Occipital lobe (tissue), 3 donors: ENCODE measurements at places on chromosomes 6 and 20.

GRCh38 chr20:53774461-53775203 is 181.0 kb upstream of the ZNF217 start:
- DNase-seq, result no peak

DNA sequence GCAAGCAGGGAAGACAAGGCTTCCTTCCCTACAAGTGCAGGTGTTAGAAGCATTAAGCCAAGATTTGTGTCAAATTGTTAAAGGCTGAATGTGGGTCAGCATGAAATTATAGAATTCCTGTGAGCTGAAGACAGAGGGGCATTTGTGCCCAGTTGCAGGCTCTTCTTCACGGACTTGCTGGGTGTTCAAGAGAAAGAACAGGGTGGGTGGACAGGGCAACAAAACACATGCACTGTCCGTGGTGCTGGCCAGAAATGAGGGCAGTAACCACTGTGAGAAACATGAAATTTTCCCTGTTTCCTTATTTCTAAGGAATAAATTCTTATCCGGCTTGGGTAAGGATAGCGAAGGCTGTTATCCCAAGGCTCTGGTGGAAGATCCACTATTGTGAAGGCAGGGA is 579.5 kb upstream of the HTR1E start:
- DNase-seq, result no peak

GRCh38 chr20:45467172-45467571 is 2.4 kb upstream of the WFDC2 start:
- DNase-seq, result no peak

- DNase-seq, result no peak
Observed at GRCh38 chr20:45629496-45630100, at the start of gene WFDC10A. WFDC10A (plus strand) TSS chr20:45629739; CDS start chr20:45629814, 75 bp downstream.

GRCh38 chr6:87089135-87089534 is 5.8 kb downstream of the CGA start:
- DNase-seq, result no peak

DNA sequence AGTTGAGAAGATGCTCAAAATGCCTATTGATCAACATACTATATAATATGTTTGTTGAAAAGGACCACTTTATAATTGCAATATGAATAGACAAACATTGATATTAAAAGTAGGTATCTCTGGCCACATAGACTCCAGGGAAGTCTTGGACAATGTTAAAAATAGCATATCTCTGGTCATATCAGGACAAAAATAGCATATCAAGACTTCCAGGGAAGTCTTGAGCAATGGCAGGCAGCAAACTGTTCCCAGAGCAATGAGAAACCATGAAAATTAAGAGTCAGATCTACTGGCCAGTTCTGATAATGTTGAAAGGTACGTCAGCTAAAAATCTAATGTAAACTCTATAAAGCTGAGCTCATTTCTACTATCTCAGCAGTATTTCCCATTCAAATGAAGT is 1130.3 kb upstream of the CITED2 start:
- DNase-seq, result no peak

DNA sequence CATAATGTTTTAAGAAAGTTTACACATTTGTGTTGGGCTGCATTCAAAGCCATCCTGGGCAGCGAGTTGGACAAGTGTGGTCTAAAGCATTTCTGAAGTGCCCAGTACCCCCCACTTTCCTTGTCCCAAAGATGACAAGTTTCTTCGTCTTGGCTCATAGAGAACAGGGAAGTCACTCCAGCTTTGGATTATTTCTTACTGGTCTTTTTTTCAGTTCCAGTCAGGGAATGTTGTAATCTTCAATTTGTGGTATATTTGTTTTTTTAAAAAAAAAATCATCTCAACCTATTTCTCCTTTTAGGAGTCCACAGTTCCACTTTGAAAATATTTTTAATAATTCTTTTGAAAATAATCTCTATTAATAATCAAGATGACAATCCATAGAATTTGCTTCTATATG is 34.0 kb downstream of the SLX4IP start:
- DNase-seq, result no peak

DNA sequence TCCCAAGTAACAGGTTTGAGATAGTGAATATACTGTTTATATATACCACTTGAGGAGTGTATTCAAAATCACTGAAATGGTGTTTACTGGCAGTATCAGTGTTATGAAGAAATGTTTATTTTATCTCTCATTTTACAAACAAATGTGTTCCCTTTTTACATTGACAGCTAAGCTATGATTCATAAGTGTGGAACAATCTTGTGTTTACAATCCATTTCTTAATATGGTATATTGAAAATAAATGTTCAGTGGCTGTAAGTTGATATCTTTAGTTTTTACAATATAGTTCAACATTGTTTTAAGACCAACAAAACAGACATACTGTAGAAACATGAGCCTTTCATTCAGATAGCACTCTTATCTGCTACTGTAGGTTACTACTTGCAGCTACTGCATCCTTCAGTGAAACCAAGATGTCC is 14.3 kb downstream of the PHF3 start:
- DNase-seq, result no peak

DNA sequence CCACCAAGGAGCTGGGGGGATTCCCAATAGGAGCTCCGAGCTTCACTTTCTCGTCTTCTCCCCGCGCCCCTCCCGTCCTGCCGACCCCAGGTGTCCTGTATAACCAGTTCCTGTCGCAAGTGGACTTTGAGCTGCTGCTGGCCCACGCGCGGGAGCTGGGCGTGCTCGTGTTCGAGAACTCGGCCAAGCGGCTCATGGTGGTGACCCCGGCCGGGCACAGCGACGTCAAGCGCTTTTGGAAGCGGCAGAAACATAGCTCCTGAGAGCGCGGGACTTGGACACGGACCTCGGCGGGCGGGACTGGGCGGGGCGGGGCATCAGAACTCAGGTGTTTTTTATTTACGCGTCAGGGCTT is 340 bp upstream of the VARS2 start:
- DNase-seq, result no peak

- no peak for DNase-seq
Observed at GRCh38 chr6:12221856-12222255, 68.3 kb upstream of the EDN1 start.

DNA sequence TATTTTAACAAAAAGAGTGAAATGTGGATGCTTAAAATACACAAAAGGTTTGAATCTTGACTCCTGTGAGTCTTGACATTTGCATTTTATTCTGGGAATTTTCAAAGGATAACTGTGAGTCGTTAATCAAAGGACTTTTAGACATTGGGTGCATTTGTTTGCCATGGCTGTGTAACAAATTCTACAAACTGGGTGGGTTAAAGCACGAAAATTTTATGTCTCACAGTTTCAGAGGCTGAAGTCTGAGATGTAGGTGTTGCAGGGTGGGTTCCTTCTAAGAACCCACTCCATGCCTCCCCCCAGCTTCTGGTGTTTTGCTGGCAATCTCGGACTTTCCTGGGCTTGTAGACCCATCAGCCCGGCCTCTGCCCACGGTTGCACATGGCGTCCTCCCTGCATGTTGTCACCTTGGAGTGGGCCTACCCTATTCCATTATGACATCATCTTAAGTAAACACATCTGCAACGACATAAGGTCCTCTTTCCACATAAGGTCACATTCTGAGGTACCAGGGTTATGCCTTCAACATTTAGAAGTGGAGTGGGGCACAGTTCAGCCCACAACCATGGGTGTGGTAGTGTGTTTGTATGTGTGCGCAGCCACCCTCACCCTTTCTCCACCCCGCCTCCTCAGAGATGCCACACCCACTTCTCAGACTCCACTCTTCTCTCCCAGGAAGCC is 113.1 kb downstream of the FOXA2 start:
- no peak for DNase-seq

GRCh38 chr6:1475174-1475573 is 85.8 kb downstream of the FOXF2 start:
- DNase-seq, result no peak

DNA sequence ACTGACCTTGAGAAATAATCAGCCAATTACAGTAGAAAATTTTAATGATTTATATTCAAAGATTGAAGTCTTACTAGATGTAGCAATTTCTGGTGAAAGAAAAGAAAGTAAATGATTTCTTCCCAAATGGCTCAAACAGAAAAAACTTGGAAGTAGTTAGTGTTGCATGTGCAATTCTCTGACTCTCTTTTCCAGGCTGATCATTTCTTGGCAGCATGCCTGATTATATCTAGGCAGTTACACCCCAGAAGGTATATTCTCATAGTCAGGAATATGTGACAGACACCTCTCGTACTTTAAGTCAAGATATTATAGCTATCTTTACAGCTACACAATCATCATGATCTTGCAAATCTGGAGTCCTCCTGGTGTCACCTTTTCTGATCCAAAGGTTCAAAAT is 122.9 kb downstream of the PDE7B start:
- no peak for DNase-seq

- no peak for DNase-seq
Observed at GRCh38 chr6:116779573-116780164, 14.2 kb upstream of the FAM162B start.

DNA sequence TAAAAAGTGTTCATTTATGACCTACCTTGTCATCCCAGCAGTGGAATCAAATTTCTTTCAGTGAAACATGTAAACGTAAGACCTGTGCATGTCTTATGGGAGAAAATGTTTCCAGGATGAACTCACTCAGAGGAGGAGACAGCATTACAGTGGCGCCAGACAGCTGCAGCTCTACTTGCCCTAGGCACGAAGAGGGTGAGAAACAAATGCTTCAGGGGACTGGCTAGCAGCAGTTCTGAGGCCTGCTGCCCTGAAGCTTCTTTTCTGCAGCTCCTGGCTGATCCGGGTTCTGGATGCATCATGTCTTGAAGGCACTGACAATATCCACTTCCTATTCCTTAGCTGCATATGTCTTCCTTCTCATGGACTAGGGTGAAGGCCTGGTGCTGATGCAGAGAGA is 120.2 kb downstream of the QRSL1 start:
- no peak for DNase-seq

GRCh38 chr6:150004101-150004782 is 21.1 kb downstream of the RAET1L start:
- DNase-seq, result no peak

GRCh38 chr6:163986313-163986712 is 571.8 kb downstream of the QKI start:
- DNase-seq, result no peak

DNA sequence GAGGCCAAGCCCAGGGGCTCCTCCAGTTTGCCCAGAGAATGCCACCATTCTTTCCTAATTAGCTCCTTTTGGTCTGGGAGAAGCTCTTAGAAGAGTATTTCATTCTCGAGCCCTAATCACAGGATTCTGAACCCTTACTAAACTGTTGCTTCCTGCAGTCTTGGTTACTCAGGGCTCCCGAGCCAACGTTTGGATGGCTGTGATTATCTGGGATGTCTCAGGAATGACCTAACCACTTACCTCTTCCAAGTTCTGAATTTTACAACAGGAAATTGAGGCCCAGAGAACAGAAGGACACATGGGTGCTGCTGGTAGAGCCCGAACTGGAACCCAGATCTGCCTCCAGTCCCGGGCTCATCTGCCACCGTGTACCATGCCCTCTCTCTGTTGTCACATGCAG is 22.2 kb upstream of the PNPLA1 start:
- no peak for DNase-seq

DNA sequence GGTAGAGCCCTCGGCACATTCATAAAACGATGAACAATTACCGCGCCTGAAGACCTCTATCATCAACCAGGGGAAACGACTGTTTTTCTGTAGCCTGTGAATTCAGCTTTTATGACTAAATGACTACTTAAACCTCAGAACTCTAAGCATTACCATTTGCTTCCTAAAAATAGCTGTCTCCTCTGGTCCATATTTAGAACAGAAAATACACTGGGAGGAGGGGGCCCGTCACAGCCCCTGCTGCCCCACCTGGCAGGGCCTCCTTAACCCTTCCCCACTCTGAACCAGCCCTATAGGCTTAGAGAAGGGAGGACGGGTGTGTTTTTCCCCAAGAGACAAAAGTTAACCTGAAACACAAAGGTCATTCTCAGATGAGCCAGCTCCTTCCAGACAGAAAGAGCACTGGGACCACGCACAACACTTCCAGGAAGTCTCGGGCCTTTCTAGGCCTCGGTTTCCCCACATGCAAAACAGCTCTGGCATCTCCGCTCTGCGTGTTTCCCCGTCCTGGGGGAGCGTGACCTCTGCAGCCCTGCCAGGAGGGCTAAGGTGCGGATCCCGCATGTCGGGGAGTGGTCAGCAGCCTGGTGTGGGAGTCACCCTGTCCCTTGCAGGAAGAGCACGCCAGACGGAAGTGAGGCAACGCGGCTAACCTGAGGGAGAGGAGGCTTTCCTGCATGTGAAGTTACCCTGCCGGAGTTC is 193.9 kb downstream of the DLL1 start:
- DNase-seq, result no peak

- no peak for DNase-seq
Observed at GRCh38 chr6:146041282-146041681, 12.4 kb downstream of the GRM1 start.

- no peak for DNase-seq
Observed at GRCh38 chr6:23608931-23609435, 517.0 kb upstream of the NRSN1 start.

- no peak for DNase-seq
Observed at GRCh38 chr6:125839471-125839870, 48.7 kb downstream of the NCOA7 start.

DNA sequence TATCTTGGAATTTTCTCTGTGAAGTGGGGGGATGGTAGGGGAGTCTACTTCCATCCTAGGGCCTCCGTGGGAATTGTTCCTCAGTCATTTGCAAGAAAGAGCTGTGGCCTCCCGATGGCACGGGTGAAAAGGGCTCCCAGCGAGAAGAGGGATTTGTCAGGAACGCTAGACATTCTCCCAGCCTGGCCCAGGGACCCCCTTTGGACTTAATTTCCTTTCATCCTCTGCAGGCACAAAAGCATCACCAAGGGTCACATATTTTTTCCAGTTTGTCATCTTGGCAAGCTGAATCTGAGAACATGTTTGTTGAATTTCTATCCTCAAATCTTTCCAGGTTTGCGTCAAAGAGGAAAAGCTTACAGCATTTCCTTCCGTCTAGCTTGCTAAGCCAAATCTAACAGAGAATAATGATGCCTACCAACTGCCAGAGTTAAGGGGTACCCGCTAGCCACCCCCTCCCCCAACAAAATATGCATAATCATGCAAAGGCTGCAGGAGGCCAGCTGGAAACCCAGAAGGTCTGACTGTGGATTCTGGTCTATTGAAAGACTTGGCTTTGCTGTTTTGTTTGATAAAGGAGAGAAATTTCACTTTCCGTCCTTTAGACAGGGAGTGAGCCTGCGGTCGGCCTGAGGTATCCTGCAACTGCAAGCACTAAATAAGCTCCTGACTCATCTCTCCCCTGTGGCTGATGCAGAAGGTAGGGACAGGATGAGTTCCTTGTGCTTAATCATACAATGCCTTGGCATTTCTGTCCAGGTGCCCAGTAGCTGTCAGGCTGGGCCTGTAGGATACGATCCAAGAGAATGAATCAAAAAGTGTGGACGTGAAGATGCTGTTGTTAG is 23.1 kb downstream of the PSMG4 start:
- DNase-seq, result peak; percentile 34

DNA sequence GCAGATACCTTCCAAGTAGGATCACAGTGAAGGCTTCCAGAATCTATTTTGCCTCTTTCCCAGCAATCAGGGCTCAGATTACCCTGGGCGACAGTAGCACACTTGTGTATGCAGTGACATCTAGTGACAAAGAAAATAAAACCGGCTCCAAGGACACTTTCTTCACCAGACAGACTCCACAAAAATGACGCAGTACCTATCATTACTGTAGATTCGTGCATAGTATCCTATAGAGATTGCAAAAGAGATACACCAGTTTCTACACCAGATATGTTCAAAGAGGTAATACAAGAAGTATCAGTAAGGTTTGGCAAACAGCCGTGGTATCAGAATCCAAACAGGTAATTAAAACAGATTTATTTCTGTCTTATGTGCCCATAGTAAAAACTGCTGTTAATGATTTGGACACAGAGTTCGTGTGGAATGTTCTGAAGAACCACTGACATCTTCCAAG is 600.4 kb upstream of the JAG1 start:
- peak; percentile 31 for DNase-seq
